ENCODE measurements at places on chromosomes 1 and 21.

DNA sequence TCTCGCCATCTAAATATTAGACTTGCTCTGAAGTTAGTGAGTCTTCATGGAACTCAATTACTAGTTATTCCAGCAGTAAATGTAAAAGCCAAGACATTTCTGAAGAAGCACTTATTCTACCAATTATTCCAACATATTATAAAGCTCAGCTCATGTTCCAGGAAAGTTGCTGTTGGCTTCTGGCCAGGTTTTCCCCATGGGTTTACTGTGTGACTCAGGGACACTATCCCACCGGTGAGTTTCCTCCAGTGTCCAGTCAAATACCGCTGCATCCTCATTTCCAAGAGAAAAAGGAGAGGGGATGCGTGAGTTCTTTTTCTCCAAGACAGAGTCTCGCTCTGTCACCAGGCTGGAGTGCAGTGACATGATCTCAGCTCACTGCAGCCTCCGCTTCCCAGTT, 9.2 kb upstream of the HHIPL2 start:
- DNase-seq = no peak

DNA sequence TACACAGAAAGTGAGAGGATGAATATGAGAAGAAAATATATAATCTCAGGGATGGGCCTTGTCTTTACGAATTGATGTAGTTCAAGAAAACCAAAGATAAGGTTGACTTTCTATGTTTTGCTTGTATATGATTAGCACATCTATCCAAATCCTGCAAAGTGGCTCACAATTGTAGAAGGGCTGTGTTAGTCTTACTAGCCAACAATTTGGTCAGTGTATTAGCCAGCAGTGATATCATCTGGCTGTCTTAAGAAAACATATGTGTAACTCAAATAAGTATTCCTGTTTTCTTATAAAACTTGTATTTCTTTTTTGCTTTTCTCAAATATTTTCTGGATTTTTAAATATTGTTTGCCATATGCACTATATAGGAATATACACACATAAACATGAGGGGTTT, 5.5 kb downstream of the SDCCAG8 start:
- no peak for DNase-seq

- DNase-seq = no peak
Observed at GRCh38 chr1:221294242-221294641, 415.0 kb downstream of the HLX start.

GRCh38 chr21:45016406-45017038, 57.9 kb upstream of the ADARB1 start:
- DNase-seq = no peak

DNA sequence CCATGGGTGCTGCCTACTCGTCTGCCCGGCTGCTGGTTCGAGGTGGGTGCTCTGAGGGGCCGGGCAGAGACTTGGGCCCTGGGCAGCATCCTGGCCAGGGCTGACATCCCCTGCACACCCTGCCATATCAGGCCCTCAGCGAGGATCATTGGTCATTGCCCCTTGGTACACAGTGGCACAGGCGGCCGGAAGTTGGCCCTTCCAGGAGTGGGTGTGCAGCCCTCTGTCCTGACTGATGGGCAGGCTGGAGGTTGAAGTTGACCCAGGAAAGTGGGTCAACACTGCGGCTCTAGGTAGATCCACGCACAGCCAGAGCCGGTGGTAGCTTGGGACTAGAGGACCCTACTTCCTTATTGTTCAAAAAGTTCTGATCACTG, 72.9 kb downstream of the TRIM11 start:
- DNase-seq = no peak

GRCh38 chr1:3712573-3713535, 39.4 kb upstream of the CCDC27 start:
- no peak for DNase-seq

DNA sequence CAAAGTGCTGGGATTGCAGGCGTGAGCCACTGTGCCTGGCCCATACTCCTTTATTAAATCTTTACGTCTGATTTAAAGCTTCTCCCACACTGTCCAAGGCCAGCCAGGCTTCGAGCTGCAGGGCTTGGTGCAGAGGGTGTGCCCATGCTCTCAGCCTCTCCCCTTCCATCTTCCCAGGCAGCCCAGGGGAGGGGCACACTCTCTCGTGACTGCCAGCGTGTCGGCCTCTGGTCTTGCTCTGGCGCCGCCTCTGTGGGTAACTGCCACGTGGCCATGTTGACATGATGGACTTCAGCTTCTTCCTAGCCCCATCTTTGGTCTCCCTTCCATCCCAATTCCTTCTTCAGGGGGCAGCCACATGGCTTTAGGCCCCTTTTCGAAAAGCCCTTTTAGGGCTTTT, 4.7 kb downstream of the GPR137B start:
- DNase-seq = no peak

DNA sequence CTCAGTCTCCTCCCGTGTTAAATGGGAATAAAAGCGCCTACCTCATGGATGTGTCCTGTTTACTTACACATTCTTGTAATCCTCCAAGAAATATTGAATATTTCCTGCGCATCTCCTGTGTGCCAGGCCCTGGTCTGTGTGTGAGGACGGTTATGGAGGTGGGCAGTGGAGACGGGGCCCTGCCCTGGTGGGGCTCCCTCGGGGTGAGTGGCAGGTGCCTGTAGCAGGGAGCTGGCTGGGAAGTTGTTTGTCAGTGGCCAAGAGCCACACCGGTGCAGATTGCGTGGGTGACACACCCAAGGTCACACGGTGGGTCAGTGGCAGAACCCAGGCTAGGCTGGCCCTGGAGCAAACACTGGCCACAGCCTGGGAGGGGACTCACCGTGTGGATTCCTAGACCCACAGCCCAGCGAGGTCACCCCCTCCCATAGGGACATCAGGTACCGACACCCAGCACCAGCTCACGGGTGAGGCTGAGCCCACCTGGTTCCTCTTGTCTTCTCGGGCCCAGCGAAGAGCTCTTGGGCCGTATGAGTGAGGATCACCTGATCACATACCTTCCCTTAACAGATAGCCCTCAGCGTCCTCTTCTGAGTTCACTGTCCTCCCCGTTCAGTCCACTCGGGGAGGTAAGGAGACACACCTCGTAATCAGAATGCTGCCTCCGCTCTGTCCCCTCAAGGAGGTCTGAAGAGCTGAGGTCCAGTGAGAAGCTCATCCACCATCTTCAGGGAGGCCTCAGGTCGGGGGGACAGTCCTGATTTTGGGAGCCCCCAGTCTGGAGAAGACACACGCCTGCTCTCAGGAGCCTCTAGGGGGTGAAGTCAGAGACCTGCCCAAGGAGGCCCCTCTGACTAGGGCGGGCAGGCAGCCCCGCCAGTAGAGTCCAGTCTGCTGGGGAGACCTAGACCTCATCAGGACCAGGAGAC, 349.6 kb downstream of the MATN1 start:
- no peak for DNase-seq

DNA sequence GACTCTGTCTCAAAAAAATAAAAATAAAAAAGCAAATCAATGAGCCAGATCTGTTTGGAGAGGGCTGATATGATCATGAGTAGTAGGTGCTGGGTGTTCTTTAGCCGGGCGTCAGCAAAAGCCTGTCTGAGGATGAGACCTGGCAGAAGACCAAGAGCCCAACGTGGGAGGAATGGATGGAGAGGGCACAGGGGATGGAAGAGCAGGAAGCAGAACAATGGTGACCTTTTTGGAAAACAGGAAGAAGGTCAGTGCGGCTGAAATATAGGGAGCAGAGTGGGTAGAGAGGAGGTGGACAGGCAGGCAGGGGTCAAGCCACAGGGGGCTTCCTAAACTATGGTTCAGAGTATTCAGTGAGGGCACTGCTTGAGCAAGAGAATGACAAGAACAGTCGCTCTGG, 30.9 kb downstream of the VWA5B1 start:
- DNase-seq = no peak

GRCh38 chr21:34615487-34615814, 538 bp upstream of the RCAN1 start:
- DNase-seq = no peak

DNA sequence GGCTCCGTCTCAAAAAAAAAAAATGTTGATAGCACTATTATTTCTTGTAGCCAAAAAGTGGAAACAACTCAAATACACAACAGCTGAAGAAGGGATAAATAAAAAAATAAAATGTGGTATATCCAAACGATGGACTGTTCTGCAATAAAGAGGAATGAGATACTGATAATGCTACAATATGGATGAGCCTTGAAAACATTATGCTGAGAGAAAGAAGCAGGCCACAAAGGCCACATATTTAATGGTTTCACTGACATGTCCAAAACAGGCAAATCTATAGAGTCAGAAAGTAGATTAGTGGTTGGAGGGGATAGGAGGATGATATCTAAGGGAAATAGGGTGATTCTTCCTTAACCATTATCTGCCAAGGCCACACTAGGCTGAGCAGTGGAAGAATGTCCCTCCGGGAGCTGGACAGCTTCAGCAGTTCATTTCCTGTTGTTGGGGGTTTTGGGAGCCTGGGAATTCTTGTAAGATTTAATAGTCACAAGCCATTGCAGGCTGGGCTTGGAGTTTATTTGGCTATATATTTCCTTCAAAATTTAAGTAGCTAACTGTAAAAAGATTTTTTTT, 53.5 kb downstream of the ST3GAL3 start:
- DNase-seq = no peak

DNA sequence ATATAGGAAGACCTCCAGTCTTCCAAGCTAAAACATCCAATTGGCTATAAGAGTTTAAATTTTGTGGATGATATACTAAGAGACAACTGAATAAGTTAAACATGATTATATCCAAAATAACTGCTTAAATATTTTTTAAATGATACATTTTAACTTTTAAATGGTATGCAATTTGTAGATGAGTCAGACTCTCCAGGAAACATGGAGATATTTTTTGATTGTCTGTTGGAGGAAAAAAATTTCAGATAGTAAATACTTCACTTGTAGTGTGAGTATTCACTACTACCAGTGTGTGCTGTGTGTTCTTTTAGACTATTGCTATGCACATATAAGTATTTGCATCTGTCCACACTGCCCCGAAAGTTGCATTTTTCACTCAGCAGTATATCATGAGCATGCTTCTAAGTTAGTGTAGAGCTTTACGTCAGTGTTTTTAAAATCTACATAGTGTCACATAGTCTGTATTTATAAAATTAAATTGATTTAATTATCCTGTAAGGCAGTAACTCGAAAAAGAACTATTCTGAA, 91.1 kb downstream of the USP25 start:
- DNase-seq = no peak

DNA sequence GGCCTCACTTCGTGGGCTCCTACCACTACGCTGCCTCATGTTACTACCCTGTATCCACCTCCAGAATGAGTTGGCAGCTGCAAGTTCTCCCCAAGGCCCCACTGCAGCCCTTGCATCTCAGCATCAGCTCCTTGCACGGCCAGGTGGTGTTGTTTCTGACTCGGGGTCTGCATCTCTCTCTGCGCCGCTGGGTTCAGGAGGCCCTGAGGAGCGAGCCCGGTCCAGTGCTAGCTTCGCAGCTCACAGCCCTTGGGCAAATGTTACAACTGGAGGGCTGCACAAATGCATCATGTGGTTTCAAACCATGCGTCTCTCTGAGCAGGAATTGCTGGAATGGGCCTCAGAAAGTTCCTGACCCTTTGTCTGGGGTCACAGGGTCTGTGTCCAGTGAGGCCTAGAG, 3.2 kb upstream of the CLDN14 start:
- DNase-seq = no peak

DNA sequence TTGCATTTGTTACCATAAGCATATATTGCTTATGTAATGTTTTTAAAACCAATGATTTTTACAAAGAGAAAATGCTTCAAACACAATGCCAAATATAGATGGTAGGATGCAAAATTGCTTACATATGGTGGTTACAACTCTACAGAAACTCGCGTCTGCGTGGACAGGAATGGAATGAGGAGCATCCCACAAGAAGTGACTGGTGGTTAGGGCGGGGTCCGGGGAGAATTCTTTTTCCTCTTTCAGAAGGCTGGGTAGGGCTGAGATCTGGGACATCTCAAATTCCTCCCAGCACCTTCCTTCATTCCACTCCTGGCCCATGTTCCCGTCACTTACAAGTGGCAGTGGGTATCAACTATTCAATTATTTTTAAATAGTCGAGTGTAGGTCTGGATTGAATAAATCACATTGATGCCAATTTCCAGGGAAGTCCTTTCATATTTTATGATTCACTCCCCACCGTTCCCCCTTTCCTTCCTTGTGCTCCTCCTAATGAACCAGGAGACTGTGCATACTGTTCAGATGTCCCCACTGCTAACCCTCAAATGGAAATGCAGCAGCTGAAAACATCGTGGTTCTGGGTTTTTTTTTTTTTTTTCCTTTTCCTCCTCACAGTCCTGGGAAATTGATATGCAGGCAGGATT, 174.5 kb upstream of the POU3F1 start:
- DNase-seq = no peak

DNA sequence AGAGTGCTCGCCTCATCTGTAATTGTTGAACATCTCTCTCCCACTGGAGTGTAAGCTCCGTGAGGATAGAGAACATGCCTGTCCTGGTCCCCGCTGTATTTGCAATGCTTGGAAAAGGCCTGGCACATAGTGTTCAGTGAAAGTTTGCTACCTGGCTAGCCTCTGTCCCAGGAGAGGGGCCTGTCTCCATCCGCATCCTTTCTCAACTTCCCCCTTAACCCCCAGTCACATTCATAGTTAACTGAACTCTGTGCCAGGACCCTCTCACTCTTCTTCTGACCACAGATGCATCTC, 15.2 kb downstream of the SPOCD1 start:
- no peak for DNase-seq

- no peak for DNase-seq
Observed at GRCh38 chr1:18874600-18874999, 15.1 kb upstream of the TAS1R2 start.

GRCh38 chr1:213295860-213296259, 244.8 kb downstream of the RPS6KC1 start:
- no peak for DNase-seq

- no peak for DNase-seq
Observed at GRCh38 chr1:209158851-209159250, 424.7 kb upstream of the CAMK1G start.

DNA sequence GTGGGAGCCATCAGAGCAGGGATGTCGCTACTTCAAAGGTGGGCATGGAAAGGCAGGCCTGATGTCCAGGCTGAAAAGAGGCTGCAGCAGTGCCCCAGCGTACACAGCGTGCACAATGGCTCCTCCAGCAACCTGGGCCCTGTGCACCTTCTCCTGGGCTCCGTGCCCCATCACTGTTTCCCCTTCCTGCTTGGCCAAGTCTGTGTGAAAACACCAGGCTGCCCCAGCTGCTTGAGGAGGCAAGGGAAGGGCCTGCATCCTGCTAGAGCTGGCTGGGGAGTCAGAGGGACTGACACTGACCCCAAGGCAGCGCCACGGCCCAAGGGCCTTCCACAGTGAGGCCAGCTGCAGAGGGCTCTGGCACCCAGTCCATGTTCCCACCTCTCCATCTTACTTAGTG, 33.4 kb downstream of the SDC3 start:
- no peak for DNase-seq

DNA sequence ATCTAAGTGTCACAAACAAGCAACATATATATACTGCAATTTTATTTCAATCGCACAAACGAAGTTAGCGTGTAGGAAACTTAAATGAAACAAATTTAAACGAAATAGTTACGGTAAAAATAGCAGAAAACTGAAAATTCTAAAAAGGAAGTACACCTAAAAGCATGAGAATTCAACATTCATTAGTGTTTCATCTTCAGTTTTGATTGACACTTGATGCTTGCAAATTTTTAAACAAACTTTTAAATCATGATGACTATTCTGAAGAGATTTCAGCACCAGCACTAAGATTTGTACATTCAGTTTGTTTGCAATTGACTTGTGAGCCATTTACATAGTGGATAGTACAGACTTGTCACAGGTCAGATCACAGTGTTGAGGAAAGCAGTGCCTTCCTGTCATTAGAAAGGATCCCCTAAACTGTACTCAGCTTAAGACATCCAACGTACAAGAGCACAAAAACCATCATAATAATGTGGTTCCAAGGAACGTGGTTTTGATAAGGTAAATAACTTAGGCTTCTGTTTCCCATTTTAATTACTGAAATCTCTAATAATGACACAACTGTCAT, 67.0 kb upstream of the LBR start:
- no peak for DNase-seq

- no peak for DNase-seq
Observed at GRCh38 chr1:19044471-19044870, 88.0 kb upstream of the IFFO2 start.

All from GM10248 (cell line).